DMS53 (cell line): ENCODE measurements at places on chromosomes 5 and 9.

- no peak for DNase-seq
These were observed 81.1 kb upstream of the GNA14 start for GRCh38 chr9:77729177-77729576.

- DNase-seq = peak; percentile 86
These were observed 175.1 kb downstream of the CCDC192 start for GRCh38 chr5:127878174-127878750.

DNA sequence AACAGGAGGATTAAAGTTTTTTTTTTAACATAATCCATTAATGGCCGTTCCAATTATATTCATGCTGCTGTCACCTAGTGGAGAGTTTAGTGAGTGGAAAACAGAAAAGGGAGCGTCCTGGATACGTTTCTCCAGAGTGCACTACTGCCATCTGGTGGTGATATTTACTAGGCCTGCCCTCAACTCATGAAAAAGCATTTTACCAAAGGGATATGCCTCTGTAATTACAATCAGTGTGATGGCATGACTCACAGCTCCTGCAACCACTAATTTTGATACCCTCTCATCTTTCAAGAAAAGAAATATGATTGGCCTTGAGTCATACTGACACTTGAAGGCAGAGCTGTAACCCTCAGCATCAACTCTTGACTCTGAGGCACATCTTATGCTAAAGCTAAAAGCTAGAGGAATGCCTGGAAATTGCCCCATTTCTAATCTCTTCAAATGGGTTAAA is 20.1 kb downstream of the MINAR2 start:
- peak; percentile 94 for DNase-seq

DNA sequence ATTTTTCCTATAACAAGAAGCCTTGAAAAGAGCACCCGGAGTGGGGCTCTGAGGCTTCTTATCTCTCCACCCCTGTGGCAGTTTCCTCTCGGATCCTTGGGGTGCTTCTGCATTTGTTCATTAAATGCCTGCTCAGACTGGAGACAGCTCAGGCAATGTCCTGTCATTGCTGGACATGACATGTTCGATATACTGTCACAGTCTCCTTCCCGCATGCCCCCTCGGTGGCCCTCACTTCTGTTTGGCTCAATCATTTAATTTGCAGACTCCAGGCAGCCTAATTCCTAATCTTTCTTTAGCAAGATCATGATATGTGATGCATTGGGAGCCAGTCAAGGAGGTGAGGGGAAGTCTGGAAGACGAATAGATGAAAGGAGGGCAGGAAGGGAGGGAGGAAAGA is 37.5 kb upstream of the CPEB4 start:
- no peak for DNase-seq

GRCh38 chr9:68683433-68683832 is 21.6 kb upstream of the PIP5K1B start:
- no peak for DNase-seq

- DNase-seq = peak; percentile 80
These were observed 52.9 kb downstream of the COMMD10 start for GRCh38 chr5:116137544-116138378.

- DNase-seq = peak; percentile 50
These were observed 10.7 kb upstream of the CERCAM start for GRCh38 chr9:128409978-128410377.

GRCh38 chr5:1975406-1975715 is 92.6 kb upstream of the IRX4 start:
- DNase-seq = no peak

DNA sequence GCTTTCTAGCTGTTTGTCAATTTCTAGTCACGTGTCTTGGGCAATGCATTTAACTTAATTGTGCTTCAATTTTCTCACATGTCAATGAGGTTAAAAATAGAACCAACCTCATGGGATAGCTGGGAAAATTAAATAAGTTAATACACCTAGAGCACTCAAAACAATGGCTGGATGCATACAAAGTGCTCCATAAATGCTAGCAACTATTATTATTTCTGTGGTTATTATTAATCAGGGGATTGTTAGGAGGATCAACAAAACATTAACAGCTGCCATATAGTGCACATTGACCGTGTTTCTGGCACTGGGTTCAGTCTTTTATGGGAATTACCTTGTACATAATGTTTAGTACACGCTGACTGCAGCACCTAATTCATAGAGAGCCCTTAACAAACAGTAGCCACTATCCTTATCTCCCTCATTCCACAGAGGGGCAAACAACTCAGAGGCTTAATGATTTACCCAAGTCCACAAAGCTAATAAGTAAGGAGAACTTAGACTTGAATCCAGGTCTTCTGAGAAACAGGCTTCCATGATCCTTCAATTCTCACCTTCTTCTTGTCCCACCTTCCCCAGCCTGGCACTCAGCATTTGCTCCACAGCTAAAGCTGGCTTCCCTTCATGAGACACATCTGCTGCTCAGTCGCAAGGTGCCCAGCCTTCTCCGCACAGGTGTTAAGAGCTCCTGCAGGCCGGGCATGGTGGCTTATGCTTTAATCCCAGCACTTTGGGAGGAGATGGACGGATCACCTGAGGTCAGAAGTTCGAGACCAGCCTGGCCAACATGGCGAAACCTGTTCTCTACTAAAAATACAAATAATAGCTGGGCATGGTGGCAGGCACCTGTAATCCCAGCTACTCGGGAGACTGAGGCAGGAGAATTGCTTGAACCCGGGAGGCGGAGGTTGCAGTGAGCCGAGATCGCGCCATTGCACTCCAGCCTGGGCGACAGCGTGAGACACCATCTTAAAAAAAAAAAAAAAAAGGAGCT is 137.4 kb upstream of the ABCA1 start:
- DNase-seq = peak; percentile 67

DNA sequence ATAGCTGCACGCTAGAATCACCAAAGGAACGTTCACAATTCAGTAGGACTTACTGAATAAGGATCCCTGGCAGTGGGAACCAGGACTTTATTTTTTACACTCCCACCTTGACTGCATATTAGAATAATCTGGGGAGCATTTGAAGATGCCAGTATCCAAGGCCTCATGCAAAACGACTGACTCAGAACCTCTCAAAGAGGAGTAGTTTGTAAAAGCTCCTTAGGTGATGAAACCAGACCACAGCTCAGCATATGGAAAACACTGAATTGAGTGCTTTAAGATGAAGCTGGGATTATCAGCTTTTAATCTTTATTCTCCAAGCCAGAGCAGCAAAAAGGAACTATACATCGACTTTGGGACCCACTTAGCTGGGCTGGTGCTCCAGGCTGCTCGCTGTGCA is 288.3 kb downstream of the MLLT3 start:
- DNase-seq = no peak

DNA sequence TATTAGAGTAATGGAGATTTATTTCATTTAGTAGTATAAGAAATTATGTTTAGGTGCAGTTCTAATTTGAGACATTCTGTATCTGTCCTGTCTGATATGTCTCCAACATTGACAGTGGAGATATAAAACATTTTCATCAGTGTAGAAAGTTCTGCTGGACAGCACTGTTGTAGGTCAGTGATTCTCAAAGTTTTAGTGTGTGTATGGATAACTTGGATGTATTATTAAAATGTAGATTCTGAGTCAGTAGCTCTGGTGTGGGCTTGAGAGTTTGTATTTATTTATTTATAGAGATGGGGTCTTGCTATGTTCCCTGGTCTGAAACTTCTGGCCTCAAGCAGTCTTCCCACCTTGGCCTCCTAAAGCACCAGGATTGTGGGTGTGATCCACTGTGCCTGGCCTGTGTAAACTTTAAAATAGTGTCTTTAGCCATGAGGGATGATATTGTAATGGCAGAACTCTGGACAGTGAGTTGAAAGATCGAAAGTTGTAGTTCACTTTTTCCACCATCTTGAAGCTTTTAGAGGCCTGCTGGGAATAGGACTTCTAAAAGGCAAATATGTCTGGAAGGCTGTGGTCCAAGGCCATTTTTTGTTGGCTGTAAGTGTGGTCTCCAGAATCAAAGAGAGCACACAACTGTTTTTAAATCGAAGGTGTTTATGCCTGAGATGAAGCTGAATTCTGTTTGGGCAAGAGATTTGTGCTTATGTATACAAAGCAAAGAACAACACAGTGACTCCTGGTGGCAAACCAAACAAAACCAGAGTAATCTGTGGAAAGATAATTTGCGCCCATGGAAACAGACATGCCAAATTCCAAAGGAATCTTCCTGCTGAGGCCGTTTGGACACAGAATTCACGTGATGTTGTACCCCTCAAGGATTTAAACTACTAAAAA is 12.4 kb downstream of the UBAP1 start:
- DNase-seq = peak; percentile 48

GRCh38 chr5:106874974-106875373 is 795.8 kb downstream of the EFNA5 start:
- DNase-seq = peak; percentile 67

GRCh38 chr5:1442222-1443145 is 2.8 kb downstream of the SLC6A3 start:
- no peak for DNase-seq

GRCh38 chr5:107670932-107671741 is at the start of gene EFNA5:
Gene EFNA5, minus strand, starts transcription at chr5:107670937.
- DNase-seq = peak; percentile 84

GRCh38 chr5:160961761-160962160 is 109.8 kb upstream of the ATP10B start:
- DNase-seq = no peak

- DNase-seq = peak; percentile 56
These were observed 62.4 kb downstream of the HMHB1 start for GRCh38 chr5:143874312-143874711.

DNA sequence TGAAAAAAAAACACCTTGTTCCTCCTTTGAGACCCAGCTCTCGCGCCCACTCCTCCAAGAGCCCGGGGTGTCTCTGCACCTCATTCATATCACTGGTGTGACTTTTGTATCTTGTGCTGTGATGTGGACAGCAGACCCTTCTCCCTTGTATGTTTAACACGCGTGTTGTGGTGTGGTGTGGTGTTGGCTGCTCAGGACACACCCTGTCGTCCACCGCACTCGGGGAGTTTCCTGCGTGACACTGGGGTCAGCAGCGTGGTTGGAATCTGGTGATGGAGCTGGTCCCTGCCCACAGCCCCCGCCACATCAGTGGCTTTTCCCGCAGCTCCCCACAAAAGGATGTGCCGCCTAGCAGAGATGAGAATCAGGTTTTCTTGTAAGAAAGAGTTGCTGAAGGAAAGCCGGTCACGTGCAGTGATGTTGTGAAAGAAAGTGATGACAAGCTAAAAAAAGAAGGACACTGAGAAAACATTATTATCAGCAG is 61.5 kb downstream of the TENT4A start:
- DNase-seq = no peak

GRCh38 chr5:72109625-72110024 is 2.4 kb downstream of the MAP1B start:
- peak; percentile 14 for DNase-seq

- no peak for DNase-seq
These were observed 37.0 kb downstream of the SLC38A9 start for GRCh38 chr5:55675119-55675518.

GRCh38 chr5:163759000-163759704 is 253.7 kb downstream of the MAT2B start:
- DNase-seq = no peak

DNA sequence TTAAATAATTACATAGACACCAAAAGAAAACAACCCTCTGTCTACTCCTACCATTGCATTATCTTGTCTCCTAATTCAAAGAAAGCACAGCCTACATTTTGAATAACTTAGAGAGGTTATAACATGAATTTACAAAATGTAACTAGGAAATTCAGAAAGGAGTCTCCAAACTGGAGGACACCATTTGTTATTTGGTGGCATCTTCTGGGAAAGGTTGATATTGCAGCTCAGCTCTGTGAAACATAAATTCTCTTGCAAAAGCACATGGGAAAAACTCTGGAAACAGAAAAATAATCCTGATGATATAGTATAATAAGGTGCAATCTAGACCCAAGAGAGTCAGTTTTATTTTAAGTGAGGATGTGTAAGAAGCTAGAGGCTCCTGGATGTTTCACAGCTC is 215.3 kb downstream of the MLLT3 start:
- no peak for DNase-seq

DNA sequence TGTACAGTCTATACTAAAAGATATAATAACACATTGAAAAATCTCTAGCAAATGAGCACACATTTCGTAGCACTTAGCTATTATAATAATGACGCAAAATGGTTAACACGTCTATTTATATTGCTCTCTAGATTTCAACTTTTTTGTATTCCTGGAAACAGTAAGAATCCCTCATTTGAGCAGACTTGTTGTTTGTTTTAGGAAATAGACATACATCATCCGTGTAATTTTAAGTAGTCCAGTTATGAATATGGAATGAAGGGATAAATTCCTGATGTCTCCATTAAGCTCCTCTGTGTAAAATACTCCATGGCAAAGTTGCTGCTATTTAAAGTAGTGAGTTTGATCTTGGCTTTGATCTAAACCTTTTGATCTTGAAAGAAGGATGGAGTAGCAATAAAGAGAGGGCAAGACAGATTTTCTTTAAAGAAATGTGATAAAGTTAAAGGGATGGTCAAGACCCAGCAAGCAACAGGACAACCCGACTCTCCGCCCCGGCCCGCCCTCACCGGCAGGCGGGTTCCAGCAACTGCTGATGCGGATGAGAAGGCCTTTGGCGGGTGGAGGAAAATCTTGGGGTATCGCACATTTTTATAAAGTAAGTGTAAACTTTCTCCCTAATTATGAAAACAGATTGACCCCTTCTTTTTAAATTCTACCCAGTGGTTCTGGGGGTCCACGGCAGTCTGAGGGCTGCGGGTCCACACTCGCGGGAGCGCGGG is 277.4 kb downstream of the AOPEP start:
- DNase-seq = peak; percentile 74

- DNase-seq = peak; percentile 31
These were observed 421 bp downstream of the RUSC2 start for GRCh38 chr9:35490155-35490909.

DNA sequence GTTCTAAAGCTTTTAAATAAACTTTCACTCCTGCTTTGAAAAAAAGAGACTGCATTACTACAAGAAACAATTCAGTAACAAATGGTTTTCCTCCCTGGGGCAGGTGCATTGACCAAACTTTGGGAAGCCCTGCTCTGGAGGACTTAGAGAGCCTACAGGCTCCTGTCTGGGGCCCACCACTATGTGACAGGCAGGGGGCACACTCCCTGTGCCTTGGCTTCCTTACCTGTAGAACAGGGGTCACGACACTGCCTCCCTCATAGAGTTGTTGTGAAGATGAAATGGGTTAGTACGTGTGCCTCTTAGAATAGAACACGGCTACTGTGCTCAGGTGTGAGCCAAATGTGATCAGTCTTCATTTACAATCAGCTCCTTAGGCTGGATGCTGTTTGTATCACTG is 130.1 kb downstream of the GPBP1 start:
- no peak for DNase-seq

DNA sequence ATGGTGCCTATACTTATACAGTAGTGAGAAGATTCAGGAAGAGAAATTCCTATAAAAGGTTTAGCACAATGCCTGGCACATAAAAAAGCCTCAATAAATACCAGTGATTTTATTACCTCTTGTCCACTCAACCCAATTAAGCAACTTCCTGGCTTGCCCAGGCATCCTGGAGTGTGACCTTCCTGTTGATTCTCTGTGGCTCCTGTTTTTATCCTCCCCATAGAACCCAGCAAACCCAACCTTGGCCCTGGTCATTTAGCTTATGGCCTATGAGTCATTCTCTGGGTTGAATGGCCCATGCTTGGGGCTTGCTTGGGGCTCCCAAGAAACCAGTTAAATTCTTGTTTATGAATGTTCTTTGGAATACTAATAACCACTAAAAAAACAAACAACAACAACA is 21.4 kb upstream of the SPARC start:
- DNase-seq = no peak
